ENCODE measurements at places on chromosomes 11 and 22. TPM values are rescaled to one million over a fixed set of nuclear protein-coding genes. Genes with fewer than 3 reads are reported as not detected.

DNA sequence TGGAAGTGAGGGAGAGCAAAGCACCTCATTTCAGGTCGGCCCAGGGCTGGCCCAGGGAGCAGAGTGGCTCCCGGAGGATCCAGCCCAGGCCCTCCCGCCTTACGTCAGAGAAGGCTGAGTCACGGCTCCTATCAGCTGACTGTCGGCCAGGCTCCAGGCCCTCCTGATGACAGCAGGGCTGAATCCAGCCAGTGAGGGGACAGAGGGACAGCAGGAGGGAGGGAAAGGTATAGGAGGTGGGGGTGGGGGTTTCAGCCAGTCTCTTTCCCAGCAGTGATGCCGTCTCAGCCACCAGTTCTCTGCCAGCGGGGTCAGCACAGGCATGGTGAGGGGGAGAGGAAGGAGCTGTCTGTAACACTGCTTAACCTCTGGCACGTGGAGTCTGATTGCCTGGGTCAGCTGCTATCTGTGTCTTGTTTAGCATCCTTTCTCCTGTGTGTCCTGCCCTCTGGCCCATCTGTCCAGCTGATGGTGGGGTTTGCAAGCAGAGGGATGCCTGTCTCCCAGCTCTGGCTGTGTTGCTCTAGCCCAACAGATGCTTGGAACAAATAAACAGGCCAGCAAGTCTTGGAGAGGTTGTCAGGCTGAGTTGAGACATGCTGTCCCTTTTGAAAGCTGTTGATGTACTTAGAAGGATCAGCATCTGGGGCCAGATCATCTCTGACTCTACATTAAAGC lies 74.0 kb downstream of the ADAMTS15 start:
- peak; percentile 10 for DNase-seq
- no peak overlapping the region for H3K27ac ChIP-seq
- no peaks in the 10 kb centered on the region for H3K4me1 ChIP-seq
- no peak overlapping the region for H3K4me3 ChIP-seq
- no peaks in the 10 kb centered on the region for H3K36me3 ChIP-seq

The KCTD14 gene
- total RNA-seq, result 10.3 TPM

The ATF4 gene
- total RNA-seq, result 442 TPM

- no peaks in the 10 kb centered on the region for H3K36me3 ChIP-seq
- H3K27me3 ChIP-seq, result no peaks in the 10 kb centered on the region
- no peak for DNase-seq
- H3K4me1 ChIP-seq, result peaks cover 7% of the 10 kb centered on the region
Measured at GRCh38 chr22:39936523-39937145, 23.6 kb upstream of the TMA7B start.

DNA sequence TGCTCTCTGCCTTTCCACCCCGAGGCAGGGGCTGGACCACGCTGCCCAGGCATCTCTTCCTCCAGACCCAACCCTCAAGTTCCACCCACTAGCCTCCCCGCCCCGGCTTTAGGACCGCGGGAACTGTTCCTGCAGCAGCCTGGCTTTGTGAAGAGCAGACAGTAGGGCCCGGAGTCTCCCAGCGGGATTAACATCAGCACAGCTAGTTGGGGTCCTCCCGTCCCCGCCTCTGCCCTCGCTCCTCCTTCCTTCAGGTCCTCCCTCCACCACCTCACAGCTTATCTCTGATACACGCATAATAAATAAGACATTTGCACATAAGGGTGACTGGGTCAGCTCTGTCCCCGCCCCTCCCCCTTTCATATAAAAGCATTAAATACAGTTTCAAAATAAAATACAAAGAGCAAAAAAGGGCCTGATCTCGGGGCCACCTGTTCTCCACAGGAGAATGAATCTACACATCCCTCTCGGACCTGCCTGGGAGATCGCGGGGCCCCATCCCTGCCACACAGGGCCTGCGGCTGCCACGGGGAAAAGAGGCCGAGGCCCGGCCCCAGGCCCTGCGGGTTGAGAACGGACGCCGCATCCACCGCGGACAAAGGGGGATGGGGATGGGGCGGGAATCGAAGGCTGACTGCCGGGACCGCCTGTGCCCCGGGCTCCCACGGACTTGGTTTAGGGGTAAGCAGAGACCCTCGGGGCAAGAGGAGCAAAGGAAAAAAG lies 6.5 kb downstream of the ZFTA start:
- peaks cover 35% of the 10 kb centered on the region for H3K4me1 ChIP-seq
- no peak overlapping the region for H3K27ac ChIP-seq

- no peak overlapping the region for H3K4me3 ChIP-seq
- H3K36me3 ChIP-seq, result no peaks in the 10 kb centered on the region
- H3K4me1 ChIP-seq, result peaks cover 15% of the 10 kb centered on the region
- DNase-seq, result no peak
- peaks cover 1% of the 10 kb centered on the region for H3K27me3 ChIP-seq
- H3K27ac ChIP-seq, result no peak overlapping the region
Measured at GRCh38 chr11:120900643-120901042, 123.3 kb upstream of the TBCEL start.

DNA sequence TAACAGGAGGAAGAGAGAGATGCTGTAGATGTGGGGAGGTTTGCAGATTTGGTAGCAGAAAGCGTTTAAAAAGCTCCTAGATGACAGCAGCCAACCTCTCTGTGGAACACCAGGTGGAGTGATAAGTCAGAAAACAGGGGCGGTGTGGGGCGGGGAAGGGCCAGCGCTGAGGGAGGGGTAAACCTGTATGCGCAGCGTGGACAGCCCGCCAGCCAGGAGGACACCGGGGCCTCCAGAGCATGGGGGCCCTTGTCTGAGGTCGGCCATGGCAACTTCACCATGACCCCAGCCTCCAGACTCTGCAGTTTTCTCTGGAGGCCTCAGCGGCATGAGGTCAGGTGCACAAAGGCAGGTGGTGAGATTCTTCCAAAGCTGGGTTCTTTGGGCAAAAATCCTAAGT lies 423.7 kb downstream of the BRD1 start:
- no peak overlapping the region for H3K4me3 ChIP-seq
- no peak overlapping the region for H3K27ac ChIP-seq
- no peaks in the 10 kb centered on the region for H3K36me3 ChIP-seq
- H3K27me3 ChIP-seq, result peaks cover 64% of the 10 kb centered on the region

The MGAT3 gene
- not detected for total RNA-seq

The CHST1 gene
- not detected for total RNA-seq

GRCh38 chr11:125925247-125925740 lies 20.6 kb upstream of the VSIG10L2 start:
- no peaks in the 10 kb centered on the region for H3K36me3 ChIP-seq
- DNase-seq, result peak; percentile 79
- H3K4me3 ChIP-seq, result peak overlapping the region; percentile 36
- no peaks in the 10 kb centered on the region for H3K27me3 ChIP-seq
- H3K4me1 ChIP-seq, result peaks cover 66% of the 10 kb centered on the region

- no peak overlapping the region for H3K27ac ChIP-seq
- H3K4me3 ChIP-seq, result no peak overlapping the region
- H3K4me1 ChIP-seq, result no peaks in the 10 kb centered on the region
- H3K36me3 ChIP-seq, result no peaks in the 10 kb centered on the region
- peaks cover 14% of the 10 kb centered on the region for H3K27me3 ChIP-seq
Measured at GRCh38 chr11:3155691-3156258, 9.3 kb downstream of the OSBPL5 start.

DNA sequence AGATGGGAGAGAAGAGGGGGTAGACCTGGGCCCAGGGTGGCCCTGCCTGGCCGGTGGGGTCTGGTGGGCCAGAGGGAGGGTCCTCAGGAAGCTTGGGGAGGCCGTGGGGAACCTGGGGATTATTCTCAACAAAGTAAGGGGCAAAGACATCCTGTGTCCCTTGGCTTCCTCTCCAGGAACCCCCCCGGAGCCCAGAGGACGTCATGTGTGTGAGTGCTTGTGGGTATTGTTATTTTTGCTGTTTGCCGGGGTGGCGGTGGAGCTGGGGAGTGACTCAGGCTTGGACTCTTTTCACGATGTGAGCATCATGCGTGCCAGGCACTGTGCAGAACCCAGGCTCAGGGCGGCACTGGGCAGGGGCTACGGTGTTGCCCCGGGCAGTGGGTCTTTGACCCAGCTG lies 982 bp upstream of the SHANK3 start:
- H3K4me1 ChIP-seq, result peaks cover 36% of the 10 kb centered on the region
- DNase-seq, result no peak
- H3K4me3 ChIP-seq, result no peak overlapping the region
- H3K36me3 ChIP-seq, result no peaks in the 10 kb centered on the region
- H3K27me3 ChIP-seq, result peaks cover 20% of the 10 kb centered on the region
- no peak overlapping the region for H3K27ac ChIP-seq

- no peak within 1 kb of the TSS for H3K27ac ChIP-seq
- H3K36me3 ChIP-seq, result no peaks in the 10 kb centered on the region
- no peak within 1 kb of the TSS for H3K4me3 ChIP-seq
Measured at GRCh38 chr11:117796872-117797529, at the start of gene DSCAML1. Gene DSCAML1, minus strand, starts transcription at chr11:117797216. Its CDS starts 137 bp downstream, at chr11:117797079.

DNA sequence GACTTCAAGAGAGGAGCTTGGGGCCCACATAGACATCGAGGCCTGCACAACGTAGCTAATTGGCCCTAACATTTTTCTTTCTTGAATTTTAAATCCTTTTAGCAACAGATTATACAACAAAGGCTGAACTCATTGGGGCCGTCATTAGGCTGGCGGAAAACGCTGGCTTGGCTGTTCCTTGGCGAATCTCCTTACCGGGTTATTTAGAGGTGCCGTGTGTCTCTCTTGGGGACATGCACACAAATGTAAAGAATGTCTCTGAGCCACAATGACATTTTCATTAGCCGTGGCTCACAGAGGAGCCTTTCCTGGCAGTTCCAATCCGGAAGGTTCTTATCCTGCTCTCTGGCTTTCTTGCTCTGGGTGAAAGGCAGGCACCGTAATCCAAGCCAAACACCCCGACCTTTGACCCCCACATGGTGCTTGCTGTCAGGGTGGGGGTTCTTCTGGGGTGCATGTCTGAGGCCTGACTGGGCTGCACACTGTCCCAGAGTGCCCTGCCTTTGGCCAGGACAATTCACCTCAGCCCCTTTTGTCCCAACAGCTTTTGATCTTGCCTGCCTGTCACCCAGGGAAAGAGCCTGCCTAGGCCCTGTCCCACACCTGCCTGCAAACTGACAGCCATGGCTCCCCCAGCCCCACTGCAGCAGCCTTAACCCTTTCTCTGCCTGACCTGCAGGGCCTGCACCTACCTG lies 9.2 kb upstream of the FGF3 start:
- no peaks in the 10 kb centered on the region for H3K36me3 ChIP-seq
- peaks cover 20% of the 10 kb centered on the region for H3K27me3 ChIP-seq
- no peak overlapping the region for H3K27ac ChIP-seq
- H3K4me1 ChIP-seq, result peaks cover 17% of the 10 kb centered on the region
- no peak overlapping the region for H3K4me3 ChIP-seq

- no peak overlapping the region for H3K4me3 ChIP-seq
- H3K36me3 ChIP-seq, result no peaks in the 10 kb centered on the region
- H3K27me3 ChIP-seq, result no peaks in the 10 kb centered on the region
- no peak for DNase-seq
- no peak overlapping the region for H3K27ac ChIP-seq
- peaks cover 12% of the 10 kb centered on the region for H3K4me1 ChIP-seq
Measured at GRCh38 chr11:102552020-102552419, 21.5 kb upstream of the MMP7 start.

- no peak overlapping the region for H3K4me3 ChIP-seq
- H3K36me3 ChIP-seq, result no peaks in the 10 kb centered on the region
- H3K27ac ChIP-seq, result no peak overlapping the region
- no peak for DNase-seq
- peaks cover 8% of the 10 kb centered on the region for H3K4me1 ChIP-seq
- H3K27me3 ChIP-seq, result no peaks in the 10 kb centered on the region
Measured at GRCh38 chr22:48585916-48586798, 1241.5 kb downstream of the BRD1 start.

The SCN4B gene
- total RNA-seq, result 0.04 TPM

- no peak for DNase-seq
- H3K36me3 ChIP-seq, result peaks cover 12% of the 10 kb centered on the region
- H3K4me1 ChIP-seq, result peaks cover 47% of the 10 kb centered on the region
- no peak overlapping the region for H3K27ac ChIP-seq
Measured at GRCh38 chr11:67269401-67270255, 3.4 kb downstream of the GRK2 start.

The GDPD4 gene
- not detected for total RNA-seq

DNA sequence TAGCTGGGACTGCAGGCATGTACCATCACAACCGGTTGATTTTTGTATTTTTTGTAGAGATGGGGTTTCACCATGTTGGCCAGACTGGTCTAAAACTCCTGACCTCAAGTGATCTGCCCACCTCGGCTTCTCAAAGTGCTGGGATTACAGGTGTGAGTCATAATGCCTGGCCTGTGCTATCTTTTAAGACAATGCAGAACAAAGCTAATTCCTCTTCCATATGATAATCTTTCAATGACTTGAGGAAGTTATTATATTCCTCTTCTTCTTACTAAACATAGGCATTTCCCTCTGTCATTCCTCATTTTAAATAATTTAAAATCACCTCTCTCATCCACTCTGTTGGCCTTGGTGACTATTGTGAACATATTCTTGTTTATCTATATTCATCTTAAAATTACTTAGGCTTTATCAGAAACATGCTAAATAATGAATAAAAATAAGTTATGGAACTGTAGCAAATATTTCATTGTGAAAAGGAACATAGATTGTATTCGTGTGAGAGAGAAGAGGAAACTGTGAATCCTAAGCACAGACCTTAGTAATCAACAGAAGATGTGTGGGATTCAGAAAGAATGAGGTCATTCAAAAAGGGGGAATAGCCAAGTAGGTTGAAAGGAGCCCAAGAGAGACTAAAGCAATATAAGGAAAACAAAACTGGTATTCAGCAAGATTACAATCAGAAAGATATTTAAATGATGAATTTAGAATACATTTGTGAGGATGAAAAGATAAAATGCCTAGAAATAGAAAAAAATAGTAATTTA lies 269.4 kb downstream of the TTC28 start:
- no peak for DNase-seq
- H3K36me3 ChIP-seq, result no peaks in the 10 kb centered on the region
- H3K4me1 ChIP-seq, result peaks cover 10% of the 10 kb centered on the region
- H3K4me3 ChIP-seq, result no peak overlapping the region
- no peak overlapping the region for H3K27ac ChIP-seq

The CDC45 gene
- total RNA-seq, result 34.8 TPM

- no peak overlapping the region for H3K4me3 ChIP-seq
- no peaks in the 10 kb centered on the region for H3K27me3 ChIP-seq
- no peak for DNase-seq
- H3K36me3 ChIP-seq, result peaks cover 92% of the 10 kb centered on the region
- no peak overlapping the region for H3K27ac ChIP-seq
- peaks cover 11% of the 10 kb centered on the region for H3K4me1 ChIP-seq
Measured at GRCh38 chr22:19064354-19065054, 57.7 kb downstream of the DGCR2 start.

- H3K4me3 ChIP-seq, result no peak overlapping the region
- H3K4me1 ChIP-seq, result no peaks in the 10 kb centered on the region
- DNase-seq, result no peak
- H3K27me3 ChIP-seq, result no peaks in the 10 kb centered on the region
- no peak overlapping the region for H3K27ac ChIP-seq
Measured at GRCh38 chr11:4713241-4713640, 8.7 kb downstream of the MMP26 start.

GRCh38 chr11:129145276-129145675 lies 46.8 kb downstream of the ARHGAP32 start:
- H3K4me3 ChIP-seq, result no peak overlapping the region
- H3K27me3 ChIP-seq, result no peaks in the 10 kb centered on the region
- H3K36me3 ChIP-seq, result no peaks in the 10 kb centered on the region

- H3K4me3 ChIP-seq, result no peak overlapping the region
- H3K27ac ChIP-seq, result no peak overlapping the region
- no peaks in the 10 kb centered on the region for H3K4me1 ChIP-seq
- DNase-seq, result no peak
- H3K36me3 ChIP-seq, result no peaks in the 10 kb centered on the region
Measured at GRCh38 chr11:79095424-79095823, 345.4 kb downstream of the TENM4 start.

The OR10D3 gene
- not detected for total RNA-seq
